ENCODE measurements at places on chromosomes 3 and 15. TPM values are rescaled to one million over a fixed set of nuclear protein-coding genes. Genes with fewer than 3 reads are reported as not detected.

Gene ZPLD1
- not detected for total RNA-seq

Gene FGD5
- 15.7 TPM for total RNA-seq

Gene GOLGA8J
- not detected for total RNA-seq

Gene P3H2
- total RNA-seq, result 19.8 TPM

Gene SV2B
- total RNA-seq, result 1.6 TPM

Gene MUC20
- total RNA-seq, result 1.0 TPM

Gene CIB1
- total RNA-seq, result 7.8 TPM

Gene ECE2
- not detected for total RNA-seq

Gene SPTBN5
- 1.0 TPM for total RNA-seq

Gene ACAN
- 13.6 TPM for total RNA-seq

Gene ACTC1
- 1,126 TPM for total RNA-seq

Gene SLCO2A1
- 0.52 TPM for total RNA-seq

Gene CYP11A1
- total RNA-seq, result 0.52 TPM

Gene SERPINI2
- total RNA-seq, result not detected

Gene CDC25A
- total RNA-seq, result 3.7 TPM
